ENCODE measurements at places on chromosomes 16 and 17.

GRCh38 chr16:66007717-66008116, 358.8 kb upstream of the CDH5 start:
- DNase-seq, result no peak

DNA sequence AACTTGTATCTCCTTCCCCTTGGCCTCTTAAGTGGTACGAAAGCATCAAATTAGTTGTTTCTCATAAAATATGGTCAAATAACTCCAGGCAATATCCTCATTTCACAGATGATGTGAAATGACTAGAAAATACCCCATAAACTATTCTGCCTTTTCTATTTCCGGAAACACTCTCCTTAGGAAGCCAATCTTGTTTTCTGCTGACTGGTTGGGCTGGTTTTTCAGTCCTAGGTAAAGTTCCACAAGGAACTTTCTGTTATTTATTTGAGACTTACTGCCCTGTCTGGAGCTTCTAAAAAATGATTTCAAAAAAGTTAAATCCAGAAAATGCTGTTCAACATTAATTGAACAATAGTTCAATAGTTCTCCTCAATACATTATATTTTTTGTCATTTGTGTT, 7.3 kb downstream of the MYOCD start:
- DNase-seq, result no peak

GRCh38 chr17:41329279-41329948, 13.9 kb upstream of the KRTAP17-1 start:
- no peak for DNase-seq

DNA sequence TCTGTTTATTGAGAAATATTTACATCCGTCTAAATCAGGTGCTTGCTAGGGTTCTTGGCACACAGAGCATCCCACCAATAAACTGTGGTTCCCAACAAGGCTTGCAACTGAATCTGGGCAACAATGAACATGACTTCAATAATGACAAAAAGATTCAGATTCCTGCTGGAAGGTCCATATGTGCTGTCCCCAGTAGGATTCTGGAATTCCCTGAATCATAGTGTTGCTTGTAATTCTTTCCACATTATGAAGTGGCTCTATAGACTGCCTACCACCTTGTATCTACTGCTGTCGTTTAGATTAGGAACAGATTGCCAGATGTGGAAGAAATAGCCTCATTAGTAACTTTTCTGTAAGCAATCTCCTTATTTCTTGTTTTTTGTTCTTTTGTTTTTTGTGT, 265.9 kb downstream of the WWOX start:
- DNase-seq, result no peak

DNA sequence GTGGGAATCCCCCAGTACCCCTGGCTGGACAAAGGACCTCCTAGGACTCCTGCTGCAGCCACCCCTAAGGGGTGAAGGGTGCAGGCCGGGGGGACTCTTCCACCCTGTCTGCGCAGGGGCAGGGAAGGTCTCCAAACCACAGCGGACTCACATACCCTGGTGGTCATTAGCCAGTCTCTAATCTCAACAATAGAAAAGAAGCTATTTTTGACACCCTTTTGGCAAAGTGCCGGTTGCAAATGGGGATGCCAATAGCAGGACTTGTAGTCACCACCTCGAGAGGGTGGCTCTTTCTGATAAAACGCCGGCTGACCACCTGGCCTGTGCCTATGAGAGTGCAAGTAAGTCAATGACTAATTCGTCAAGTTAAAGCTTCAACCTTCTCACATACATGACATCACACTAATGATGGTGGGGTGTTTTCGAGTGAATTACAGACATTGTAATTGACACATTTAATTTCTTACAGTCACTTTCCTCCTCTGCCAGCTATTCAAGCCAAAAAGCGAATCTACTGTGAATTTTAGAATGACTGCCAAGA, 23.1 kb upstream of the DNAH17 start:
- no peak for DNase-seq

- DNase-seq, result no peak
Observed at GRCh38 chr17:3308603-3309002, 10.4 kb upstream of the OR3A1 start.

DNA sequence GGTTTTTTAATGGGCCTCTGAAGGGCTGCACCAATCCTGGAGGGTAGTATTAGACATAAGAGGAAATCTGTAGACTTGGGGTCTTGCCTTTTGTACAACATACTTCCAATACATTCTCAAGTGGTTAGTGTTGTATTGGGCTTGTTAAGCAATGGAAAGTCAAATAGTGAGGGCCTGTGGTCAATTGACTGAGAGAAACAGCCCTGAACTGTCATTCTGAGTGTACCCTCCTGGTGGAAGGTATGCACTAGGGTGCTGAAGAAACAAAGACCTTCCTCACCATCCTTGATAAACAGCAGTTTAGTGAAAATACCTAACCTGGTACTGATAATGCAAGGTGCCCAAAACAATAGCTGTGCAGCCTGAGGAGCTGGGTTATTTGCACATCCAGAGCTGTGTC, 22.2 kb downstream of the OR2C1 start:
- DNase-seq, result no peak

DNA sequence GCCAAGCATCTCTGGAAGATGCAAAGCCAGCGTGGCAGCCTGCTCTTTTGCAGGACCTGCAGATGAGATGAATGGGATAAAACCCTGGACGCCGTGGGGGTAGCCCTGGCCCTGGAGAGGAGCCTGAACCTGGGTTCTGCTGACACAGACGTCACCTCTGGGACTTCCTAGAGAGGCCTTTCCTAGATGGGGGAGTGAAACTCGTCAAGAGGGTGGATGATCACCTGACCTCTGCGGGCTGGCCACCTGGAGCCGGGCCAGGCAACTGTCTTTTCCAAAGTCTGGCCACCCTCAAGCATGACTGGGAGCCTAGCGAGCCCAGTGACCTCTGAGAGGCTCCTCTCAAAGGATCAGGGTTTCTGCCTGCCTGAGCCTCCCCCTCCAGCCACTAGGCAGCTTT, 529.0 kb downstream of the KCNJ18 start:
- DNase-seq, result no peak

- no peak for DNase-seq
Observed at GRCh38 chr16:31016018-31016417, 5.6 kb upstream of the STX1B start.

GRCh38 chr17:8360751-8361150, 15.8 kb downstream of the KRABD2 start:
- DNase-seq, result no peak

- DNase-seq, result no peak
Observed at GRCh38 chr16:22659933-22660332, 149.2 kb downstream of the NPIPB5 start.

- DNase-seq, result peak; percentile 37
Observed at GRCh38 chr17:80195671-80196529, 24.2 kb downstream of the SGSH start.

DNA sequence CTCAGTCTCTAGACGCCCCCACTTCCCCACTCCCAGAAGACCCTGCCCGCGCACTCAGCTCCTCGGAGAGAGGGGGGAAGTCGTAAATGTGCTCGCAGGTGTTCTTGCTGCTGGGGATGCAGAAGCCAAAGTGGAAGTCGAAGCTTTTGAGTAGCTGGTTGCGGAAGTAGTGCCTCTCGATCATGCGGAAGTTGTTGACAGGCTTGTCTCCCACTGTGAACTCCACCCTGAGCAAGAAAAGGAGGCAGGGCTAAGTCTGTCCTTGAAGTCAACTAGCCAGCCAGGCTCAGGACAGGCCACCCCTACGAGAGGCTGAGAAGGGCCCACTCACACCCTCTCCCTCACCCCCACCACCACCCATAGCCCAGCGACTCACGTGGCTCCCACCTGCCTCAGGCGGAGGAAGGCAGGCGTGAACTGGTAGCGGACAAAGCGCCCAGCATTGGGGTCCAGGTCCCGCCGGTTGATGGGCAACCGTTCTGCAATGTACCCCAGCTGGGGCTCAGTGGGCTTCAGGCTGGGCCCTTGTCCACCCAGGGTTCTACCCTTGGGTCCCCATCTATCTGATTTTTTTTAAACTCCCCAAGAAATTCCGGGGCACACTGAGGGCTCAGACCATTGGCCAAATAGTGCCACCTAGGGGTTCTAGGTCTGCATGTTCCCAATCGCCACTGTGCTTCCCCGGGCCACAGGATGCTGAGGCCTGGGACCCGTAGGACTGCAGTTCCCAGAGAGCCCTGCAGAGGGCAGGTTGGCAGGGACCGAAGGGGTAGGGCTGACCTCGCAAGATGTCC, 4.6 kb downstream of the UNC119 start:
- no peak for DNase-seq

GRCh38 chr17:42843358-42843934, 934 bp upstream of the AOC2 start:
- DNase-seq, result no peak

DNA sequence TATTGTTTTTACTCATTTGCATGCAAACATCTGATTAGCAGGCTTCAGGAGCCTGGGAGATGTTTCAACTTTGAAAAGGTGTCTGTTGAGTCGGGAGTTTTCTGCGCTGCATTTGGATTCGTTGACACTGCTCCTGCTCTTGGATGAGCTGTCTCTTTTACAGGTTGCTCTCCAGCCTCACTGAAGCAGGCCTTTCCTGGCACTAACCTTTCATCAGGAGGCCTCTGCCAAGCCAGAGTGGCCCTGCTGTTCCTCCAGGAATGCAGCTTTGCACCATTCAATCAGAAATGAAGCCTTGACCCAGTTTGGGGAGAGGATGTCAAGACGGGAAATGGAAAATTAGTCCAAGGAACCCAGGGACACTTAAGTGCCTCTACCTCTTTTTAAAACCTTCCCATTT, 330 bp upstream of the KRTAP29-1 start:
- no peak for DNase-seq

GRCh38 chr17:63997341-63998048, 656 bp upstream of the PRR29 start:
- DNase-seq, result no peak

DNA sequence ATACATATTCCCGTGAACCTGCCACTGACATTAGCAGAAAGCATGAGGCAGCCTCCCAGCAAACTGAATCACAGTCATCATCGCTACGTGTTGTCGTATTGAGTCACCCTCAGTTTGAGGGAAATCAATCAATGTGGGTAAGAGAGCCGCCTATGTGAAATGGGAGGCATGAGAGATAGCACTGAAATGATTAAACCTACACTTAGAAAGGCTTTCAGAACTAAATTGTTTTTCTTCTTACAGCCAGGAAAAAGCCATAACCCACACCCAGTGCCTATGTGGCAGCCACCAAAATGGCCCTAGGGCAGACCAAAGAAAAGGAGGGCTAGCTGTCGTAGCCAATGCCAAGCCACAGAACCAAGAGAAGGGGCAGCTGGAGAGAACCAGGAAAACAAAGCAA, 90.5 kb downstream of the ADAMTS18 start:
- DNase-seq, result no peak

DNA sequence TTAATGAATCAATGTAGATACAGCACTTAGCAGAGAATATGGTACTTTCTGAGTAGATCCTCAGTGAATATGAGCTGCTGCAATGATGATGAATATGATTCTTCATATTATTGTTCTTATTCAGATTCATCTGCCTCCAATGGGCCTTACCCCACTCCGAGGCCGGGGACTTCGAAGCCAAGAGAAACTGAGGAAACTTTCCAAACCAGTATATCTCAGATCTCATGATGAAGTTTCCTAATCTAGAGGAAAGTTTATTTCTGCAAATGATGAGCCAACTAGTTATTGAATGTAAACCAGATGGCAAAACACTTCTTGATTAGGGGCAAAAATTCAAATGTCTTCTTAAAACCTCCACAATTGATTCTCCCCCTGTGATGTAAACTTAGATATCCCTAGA, 23.3 kb downstream of the LYRM1 start:
- DNase-seq, result no peak

GRCh38 chr16:74307383-74307782, 10.8 kb downstream of the PSMD7 start:
- no peak for DNase-seq

DNA sequence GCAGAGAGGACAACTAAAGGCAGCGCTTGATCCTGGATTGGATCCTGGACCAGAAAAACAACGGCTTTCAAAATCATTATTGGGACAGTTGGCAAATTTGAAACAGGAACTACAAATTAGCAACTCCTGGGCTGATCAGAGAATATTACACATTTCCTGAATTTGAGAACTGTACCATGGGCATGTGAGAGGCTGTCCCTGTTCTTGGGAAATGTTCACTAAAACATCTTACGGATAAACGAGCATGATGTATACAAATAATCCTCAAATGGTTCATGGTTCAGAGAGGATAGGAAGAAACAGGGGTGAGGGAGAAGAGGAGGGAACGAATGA, 2.3 kb upstream of the ITGAE start:
- no peak for DNase-seq

GRCh38 chr16:72934636-72935403, 113.1 kb downstream of the ZFHX3 start:
- DNase-seq, result no peak

GRCh38 chr17:19378416-19379360, at the start of gene MAPK7:
MAPK7 (plus strand) TSS chr17:19378498; CDS start chr17:19378901, 403 bp downstream.
- no peak for DNase-seq

GRCh38 chr17:57785022-57785421, 39.9 kb upstream of the CCDC182 start:
- no peak for DNase-seq

DNA sequence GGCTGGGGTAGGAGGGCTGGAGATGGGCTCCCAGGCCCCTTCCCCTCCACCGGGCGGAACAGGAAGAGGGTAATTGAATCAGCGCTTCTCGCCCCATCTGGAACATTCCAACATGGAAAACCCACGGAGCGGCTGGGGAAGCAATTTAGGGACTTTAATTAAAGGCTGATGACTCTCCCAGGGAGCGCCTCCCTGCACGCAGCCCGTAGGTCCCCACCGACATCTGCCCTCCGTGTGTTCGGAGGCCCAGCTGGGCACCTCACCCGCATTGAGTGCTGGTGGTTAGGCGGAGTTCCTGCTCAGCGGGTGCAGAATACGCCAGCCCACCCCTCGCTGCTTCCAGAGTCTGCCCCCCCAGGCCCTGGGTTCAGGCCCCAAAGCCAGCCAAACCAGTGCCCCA, 10.0 kb downstream of the HS3ST6 start:
- no peak for DNase-seq

DNA sequence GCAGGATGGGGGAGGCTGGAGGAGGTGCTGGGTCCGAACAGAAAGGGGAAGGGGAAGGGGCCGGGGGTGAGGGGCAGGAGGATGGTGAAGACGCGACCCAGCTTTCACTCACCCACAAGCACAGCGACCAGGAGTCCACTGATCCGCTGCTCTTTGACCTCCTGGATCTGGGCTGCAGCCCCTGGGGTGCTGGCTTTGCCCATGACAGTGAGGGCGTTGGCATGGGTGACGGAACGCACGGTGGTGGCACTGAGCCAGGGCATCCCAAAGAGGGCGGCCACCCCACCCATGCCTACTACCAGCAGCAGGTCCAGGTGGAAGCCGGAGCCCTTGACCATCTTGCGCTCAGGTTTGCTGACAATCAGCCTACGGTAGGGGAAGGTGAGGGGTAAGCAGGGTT, 14.9 kb downstream of the SLC4A1 start:
- no peak for DNase-seq
